ENCODE measurements at places on chromosomes 16 and 17.
A peak's percentile ranks its signal among the peaks of the same experiment; 100 is the strongest.

DNA sequence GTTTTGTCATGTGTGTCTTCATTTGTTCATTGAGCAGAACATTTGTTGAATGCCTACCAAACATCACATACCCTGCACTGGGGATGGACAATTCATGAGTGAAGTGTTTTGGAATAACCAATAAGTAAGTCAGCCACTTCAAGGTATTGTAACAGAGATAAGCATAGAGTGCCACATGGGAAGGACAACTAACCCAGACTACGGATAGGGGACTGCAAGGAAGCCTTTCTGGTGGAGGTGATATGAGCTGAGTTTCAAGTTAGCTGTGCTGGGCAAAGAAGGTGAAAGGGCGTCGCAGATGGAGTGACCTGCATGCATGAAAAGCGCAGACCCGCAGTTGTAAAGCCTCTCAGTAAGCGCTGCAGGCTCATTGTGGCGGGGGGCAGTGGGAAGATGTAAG lies 78.8 kb downstream of the TNRC6C start:
- no peak for DNase-seq

- no peak for DNase-seq
These were observed 2.4 kb downstream of the USH1G start for GRCh38 chr17:74920642-74921025.

DNA sequence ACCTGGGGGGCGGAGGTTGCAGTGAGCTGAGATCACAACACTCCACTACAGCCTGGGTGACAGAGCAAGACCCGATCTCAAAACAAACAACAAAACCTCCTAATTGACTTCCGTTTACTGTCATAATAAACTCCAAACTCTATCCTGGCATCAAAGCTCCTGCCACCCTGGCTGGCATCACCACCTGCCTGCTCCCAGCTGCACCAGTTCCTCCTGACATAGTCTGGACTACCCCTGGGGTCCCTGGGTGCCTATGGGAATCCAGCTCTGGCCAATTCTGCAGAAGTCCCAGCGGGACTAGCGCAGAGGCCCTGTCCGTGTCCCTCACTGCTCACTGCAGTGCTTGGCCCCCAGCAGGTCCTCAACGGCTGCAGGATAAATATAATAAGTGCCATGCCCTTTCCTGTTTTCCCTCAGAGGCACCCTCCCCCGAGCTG lies 723 bp downstream of the NTHL1 start:
- DNase-seq, result no peak

DNA sequence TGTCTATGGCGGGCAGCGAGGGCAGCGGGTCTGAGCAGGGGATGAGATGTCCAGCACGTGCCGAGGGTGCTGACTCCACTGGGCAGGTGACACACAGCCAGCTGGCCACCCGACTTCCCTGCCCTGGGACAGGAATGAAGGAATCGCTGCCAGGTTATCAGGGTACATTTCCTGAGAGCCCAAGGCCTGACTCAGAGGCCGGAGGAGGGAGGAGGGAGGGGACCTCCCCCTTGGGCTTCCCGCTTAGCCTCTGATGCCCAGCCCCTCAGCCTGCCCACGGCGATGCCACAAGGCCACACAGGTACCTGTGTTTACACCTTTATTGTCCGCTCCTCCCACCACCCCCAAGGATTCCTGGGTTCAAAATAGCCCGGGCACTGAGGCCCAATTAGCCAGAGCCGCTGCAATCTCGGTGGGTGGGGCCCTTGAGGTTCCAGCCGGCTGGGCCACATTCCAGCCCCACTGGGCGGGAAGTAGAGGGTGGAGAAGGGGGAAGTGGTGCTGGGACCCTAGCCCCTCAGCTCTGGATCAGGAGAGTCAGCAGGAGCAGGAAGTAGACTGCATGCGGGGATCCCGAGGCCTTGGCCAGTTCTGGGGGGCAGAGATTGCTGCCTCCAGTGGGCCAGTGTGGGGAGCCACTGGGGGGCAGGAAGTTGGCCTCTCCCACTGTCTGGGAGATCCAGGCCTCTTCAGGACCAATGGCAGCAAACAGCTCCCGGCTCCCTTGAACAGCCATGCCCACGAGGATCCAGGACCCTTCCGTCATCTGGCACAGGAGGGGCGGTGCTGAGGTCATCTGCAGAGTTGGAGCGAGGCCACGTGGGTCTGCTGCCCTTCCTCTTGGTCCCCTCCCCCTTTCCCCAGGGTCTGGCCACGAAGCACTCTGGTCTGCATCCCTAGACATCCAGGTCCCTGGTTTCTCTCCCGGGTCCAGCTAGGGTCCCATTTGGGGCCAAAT lies 3.4 kb upstream of the PRSS8 start:
- peak; percentile 80 for DNase-seq

GRCh38 chr16:89924297-89924924 lies 1.3 kb downstream of the TUBB3 start:
- peak; percentile 85 for DNase-seq

- no peak for DNase-seq
These were observed 7.5 kb downstream of the VEZF1 start for GRCh38 chr17:57980522-57980921.

DNA sequence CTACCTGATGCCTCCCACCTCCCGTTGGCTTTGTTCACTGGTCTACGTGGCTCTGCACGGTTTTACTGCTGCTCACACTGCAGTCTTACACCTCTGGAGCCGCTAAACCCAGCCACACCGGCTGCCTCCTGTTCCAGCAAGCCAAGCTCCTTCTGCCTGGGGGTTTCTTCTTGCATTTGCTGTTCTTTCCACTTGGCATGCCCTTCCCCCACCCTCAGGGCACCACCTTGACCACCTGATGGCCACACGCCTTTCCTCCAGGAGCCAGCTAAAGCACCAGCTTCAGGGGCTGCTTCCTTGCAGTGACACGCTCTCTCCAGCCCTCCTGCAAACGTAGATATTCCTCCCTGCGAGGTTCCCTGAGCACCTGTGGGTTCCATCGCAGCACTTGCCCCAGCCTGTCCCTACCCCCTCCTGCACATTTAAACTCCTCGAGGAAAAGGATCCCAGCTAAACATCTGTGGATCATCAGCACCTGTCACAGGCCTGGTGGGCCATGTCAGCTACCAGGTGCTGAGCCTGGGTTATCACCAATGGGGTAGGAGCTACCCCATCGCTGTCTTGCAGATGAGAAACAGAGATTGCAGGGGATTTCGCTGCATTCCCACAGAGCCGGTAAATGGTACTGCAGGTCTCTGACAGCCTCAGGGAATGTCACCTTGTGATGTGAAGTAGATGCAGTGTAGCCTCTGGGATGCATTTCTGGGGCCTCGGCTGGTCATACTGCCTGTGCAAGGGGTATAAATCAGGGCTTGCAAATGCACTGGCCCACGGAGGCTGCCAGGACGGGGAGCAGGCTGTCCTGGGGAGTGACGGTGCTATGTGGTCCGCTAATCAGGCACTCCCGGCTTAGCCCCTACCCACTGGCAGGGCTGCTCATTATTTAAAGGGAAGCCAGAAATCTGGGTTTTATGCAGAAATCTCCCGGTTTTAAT lies 285.2 kb downstream of the CPPED1 start:
- DNase-seq, result no peak

- DNase-seq, result peak; percentile 99
These were observed 10.0 kb upstream of the CISD3 start for GRCh38 chr17:38719943-38720641.

DNA sequence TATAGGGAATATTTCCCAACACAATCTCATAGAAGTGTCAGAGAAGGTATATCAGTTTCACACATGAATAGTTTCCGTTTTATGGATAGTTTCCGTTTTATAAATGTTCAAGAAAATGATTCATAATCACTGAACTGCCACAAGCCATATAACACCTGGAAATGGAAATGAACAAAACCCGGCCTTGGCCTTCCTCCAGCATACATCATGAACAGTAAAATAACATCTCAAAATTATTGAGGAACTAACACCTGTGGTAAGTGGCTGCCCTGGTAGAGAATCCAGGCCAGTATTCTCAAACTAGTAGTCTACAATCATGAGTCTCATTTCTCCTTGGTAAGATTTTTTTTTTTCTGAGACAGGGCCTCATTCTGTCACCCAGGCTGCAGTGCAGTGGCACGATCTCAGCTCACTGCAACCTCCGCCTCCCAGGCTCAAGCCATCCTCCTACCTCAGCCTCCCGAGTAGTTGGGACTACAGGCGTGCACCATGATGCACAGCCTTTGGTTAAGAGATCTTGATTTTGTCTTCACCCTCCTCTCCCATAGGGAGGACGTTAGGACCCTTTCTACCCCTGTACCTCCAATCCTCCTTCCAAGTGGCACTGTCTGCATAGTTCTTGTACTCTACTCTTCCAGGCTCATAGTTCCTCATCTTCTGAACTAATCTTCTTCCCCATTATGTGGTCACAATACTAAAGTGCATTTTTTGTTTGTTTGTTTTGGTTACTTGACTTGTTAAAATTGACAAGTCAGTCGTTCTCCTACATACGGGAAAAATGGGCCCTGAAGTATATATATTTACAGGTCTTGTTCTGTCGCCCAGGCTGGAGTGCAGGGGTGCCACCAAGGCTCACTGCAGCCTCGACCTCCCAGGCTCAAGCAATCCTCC lies 15.0 kb upstream of the RGS9 start:
- no peak for DNase-seq

DNA sequence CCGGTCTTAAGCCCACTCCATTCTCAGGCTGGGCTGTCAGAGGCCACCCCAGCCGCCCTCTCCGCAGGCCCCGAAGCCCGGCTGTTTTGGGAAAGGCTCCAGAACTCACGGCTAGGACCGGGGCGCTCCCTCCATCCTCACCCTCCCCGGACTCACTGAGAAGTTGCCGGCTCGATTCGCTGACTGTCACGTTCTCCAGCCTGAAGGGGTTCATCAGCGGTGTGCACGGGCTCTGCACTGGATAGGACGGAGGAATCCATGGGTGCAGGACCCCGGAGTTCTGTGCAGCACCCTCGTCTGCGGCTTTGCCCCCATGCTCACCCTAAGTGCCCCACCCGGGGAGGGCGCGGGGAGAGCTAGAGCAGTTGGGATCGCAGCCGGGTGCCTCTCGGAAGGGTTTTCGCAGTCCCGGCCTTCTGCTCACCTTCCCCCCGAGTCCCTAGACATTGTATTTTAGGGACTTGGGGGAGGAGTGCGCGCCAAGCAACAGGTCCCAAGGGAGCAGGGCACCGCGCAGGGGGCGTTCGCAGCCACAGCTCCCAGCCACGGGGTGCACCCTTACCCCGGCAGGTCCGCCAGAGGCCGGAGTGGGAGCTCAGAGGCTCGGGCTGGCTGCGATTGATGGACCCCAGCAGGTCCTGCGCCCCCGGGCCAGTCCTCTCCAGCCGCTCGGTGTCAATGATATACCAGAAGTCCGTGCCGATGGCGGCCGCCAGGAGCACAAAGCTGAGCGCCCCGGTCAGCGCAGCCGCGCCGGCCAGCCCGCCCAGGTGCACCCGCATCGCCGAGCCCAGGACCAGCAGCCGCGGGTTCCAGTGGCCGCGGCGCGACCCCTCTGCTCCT lies 1.0 kb downstream of the TMEM114 start:
- peak; percentile 47 for DNase-seq

- DNase-seq, result peak; percentile 66
These were observed 1.2 kb upstream of the GLIS2 start for GRCh38 chr16:4314532-4315185.

GRCh38 chr16:64065523-64065922 lies 1056.3 kb downstream of the CDH11 start:
- DNase-seq, result no peak

- no peak for DNase-seq
These were observed 493.9 kb downstream of the WWOX start for GRCh38 chr16:78593352-78593751.

GRCh38 chr16:21646721-21647561 lies 5.5 kb downstream of the IGSF6 start:
- no peak for DNase-seq

DNA sequence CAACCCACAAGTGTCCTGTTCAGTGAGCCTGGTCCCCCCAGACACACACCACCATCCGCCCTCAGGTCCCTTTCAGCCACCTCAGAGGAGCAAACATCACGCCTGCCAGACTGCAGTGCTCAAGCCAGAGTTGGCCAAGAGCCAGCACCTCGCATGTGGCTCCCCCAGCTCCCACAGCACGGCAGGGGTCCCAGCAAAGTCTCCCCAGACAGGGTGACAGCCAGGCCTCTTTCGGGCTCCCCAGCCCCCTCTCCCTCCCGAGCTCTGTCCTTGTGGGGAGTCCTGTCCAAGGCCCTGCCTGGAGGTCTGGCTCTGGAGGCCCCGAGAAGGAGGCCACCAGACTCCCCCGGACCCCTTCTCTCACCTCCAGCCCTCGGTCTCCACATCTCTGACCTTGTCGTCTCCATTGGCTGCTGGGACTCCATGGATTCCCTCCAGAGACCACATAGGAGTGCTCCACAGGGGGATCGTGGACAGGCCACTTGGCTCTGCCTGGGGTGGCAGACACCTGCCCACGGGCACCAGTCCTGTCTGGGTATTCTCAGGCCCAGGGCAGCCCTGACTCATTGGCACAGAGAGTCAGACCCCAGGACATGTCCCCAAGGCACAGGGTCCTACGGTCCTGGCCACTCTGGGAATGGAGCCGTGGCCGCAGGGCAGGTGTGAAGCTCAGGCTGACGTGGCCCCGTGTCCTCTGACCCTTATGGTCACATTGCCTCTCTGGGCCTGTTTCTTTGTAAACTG lies 1.8 kb upstream of the MYADML2 start:
- DNase-seq, result no peak

DNA sequence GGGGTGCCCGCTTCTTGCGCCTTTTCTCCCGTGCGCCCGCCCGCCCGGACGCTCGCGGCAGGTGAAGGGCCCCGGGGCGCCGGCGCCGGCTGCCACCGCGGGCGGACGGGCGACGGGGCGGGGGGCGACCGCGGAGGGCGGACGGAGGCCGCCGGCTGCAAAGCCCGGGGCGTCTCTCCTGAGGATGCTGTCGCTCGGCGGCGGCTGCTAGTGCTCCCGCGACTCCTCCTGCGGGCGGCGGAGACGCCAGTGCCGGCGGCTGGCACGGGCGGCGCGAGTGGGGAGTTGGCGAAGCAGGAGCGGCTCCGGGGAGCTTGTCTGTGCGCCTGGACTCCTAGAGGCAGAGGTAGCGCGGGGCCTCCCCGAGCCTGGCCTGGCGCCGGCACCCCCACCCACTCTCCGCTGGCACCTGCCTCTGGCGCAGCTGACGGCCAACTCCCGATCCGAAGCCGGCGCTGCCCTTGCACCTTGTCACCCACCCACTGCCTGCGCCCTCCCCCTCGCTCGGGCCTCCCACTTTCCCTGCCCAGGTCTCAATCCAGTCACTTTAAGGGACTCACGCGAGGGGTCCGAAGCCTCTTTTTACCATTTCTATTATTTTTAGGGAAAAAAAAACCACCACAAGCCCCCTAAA lies at the start of gene FAM20A:
Gene FAM20A, minus strand, starts transcription at position 437 of the 634 bp plus-strand sequence. CDS start 701 bp downstream, outside the sequence.
- DNase-seq, result peak; percentile 68

GRCh38 chr16:87474017-87474416 lies 18.8 kb downstream of the ZCCHC14 start:
- DNase-seq, result no peak

DNA sequence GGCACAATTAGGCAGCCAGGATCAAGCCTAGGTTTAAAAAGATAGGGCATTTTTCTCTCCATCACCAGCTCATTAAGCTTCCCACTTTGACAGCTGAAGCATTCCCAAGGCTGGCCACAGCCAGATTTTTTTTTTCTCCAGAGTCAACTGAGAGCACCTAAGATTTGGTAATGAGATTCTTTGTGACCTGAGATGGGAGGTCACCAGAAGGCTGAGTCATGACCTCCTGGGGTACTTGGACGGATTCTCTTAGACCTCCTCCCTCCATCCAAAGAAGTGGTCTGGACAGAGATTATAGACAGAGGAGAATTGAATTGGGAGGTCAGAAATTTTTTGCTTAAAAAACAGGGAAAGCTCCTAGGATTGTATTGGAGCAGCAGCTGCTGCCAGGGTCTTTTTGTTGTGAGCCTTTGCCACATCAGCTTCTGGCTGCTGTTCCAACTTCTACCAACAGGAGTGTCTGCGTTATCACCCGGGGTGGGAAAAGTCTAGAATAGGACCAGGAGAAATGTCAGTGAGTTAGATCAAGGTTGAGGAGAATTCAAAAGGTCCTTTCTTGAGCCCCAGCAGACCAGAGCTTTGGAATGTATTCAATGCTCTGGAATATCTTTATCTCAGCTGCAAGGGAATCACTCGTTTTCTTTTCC lies 221.2 kb upstream of the N4BP1 start:
- DNase-seq, result peak; percentile 63
